ENCODE measurements at places on chromosomes 4 and X.

DNA sequence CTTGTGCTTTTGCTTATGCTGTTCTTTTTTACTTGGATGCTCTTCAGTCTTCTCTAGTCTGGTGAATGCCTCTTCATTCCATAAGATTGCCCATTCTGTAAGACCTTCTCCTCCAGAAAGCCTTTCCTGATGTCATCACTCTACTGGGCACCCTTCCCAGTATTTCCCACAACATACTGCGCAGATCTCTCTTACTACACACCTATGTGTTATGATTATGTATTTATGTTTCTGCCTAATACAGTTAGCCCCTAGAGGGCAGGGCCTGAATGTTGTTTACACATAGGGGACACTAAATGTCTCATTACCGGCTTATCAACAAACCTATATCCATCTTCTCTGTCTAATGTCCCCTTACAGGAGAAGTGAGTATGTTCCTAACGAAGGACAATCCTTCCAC lies 21.1 kb downstream of the AIFM1 start:
- DNase-seq: no peak

- DNase-seq: peak; percentile 62
Measured at GRCh38 chrX:37746218-37746941, 33.5 kb upstream of the CYBB start.

- no peak for DNase-seq
Measured at GRCh38 chrX:109654516-109655109, 29.6 kb upstream of the KCNE5 start.

DNA sequence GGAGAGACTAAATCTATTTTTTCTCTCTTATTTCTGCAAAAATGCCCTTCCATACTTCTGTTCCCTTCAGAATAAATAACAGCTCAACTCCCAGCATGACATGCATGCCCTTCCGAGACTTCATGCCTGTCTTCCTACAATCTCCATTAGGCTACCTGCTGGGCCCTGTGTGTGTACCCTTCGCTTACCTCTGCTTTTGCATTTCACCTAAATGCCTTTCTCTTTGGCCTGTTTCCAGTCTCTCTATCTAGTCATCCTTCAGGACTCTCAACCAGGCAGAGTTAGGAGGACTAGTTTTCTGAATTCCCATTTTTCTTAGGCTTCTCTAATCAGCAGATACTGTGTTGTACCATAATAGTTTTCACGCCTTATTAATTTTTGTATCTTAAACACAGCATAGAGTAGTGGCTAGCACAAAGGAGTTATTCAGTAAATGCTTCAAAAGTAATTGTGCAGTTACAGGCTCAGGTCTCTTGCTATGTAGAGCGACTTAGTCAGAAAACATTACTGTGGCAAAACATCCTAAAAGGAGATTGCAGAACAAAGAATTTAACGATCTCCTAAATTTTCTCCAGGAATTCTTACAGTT lies 20.5 kb downstream of the SEPTIN11 start:
- no peak for DNase-seq

GRCh38 chr4:24244663-24245490 lies 339.5 kb downstream of the DHX15 start:
- DNase-seq: no peak

GRCh38 chr4:32207456-32207855 lies 1487.3 kb downstream of the PCDH7 start:
- no peak for DNase-seq

DNA sequence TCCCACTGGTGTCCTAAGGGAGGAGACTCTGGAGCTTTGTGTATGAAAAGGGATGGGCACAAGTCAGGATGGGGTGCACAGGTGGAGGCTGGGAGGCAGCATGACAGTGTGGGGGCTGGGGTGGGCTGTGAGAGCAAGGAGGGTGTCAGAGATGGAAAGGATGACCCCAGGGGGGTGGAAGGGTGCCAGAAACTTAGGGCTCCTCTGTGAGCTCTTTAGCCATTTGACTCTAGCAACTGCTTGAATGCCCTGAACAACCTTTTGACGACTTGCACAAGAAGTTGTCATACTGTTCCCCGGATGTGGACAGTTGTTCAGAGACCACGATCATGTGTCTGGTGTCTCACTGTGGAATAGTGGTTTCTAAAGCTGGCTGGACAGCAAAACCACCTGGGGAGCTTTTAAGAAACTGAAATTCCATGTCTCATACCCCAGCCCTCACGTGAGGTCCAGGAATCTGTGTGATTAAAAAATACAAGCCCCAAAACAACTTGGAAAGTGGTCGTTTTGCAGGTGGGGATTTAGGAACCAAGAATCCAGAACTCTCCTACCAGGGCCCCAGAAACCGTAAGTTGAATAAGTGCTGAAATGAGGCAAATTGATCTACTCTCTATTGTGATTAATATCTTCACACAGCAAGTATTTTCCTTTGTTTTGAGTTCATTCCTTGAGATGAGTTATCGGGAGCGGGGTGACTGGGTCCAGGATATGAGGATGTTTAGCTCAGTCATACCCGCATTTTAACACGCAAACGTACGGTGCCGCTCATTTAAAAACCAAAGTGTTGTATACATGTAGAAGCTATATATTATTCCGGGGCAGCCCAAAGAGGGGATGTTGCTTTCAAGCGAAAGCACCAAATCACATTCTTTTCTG lies 3.4 kb downstream of the RHOH start:
- peak; percentile 95 for DNase-seq

DNA sequence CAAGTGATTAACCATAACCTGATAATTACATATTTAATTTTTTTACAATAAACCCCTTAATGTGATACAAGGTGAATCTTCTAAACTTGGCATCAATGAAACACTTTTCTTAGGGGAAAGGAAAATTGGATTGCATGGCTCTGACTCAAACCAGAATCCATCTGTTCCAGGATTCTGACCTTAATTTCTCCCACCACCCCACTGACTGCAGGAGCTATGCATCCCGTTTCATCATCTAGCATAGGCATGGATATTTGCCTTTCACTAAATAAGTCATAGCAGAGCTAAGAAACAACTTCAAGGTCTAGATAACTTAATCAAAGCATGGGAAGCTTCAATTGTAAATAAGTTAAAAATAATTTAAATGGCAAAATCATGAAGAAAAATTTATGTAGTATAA lies 156.3 kb downstream of the BTC start:
- no peak for DNase-seq

GRCh38 chr4:73438582-73439215 lies 2.7 kb downstream of the AFP start:
- DNase-seq: no peak

GRCh38 chr4:14131335-14131734 lies 503.8 kb upstream of the BOD1L1 start:
- no peak for DNase-seq

DNA sequence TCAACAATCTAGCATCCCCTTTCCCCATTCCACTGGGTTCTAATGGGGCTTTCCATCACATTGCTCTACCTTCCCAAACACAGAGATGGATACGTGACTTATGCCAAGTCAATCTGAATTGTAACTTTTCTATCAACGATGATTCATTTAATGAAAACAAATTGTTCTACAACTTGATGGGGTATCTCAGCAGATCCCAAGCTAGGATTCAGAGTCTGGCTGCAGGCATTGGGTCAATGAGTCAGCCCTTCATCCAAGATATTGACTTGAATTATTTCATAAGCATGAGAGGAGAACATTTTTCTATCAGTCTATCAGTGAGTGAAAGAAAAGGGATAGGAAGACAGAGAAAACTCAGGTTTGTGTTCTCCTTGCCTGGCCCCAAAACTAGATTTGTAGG lies 15.0 kb upstream of the HPGDS start:
- no peak for DNase-seq

DNA sequence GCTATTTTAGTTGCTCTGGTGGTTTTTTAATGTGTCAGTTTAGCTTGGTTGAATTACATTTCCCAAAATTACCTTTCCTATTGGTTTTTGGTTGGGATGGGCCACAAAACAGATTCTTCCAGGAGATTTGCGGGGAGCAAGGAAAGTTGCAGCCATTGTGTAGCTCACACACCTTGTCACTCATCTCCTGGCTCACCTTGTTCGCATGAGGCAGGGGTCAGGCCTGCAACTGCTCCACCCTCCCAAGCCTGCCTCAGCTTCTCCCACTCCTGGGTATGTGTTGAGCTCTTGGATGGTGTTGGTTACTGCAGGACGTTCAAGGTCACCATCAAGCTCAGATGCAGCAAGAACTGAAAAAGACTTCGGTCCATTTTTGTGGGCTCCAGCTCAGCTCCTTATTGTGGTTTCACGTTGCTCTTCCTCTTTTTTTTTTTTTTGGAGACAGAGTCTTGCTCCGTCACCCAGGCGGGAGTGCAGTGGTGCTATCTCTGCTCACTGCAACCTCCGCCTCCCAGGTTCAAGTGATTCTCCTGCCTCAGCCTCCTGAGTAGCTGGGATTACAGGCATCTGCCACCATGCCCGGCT lies 95.6 kb upstream of the METTL14 start:
- DNase-seq: no peak

DNA sequence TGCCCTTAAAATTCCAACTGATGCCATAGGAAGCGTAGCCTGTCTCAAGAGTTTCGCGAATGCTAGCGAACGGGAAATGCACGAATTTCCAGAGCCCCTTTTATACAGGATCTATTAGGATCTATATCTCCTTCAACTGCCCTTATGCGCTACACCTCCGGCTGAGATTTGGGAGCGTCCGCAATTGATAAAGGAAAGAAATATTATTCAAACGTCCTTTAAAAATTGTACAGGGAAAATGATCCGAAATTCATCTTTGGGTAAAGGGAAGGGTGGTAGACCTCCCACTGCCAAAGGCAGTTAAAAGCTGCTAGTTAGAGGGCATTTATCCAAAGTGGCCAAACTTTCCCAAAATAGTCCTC lies 609 bp downstream of the NR3C2 start:
- no peak for DNase-seq

GRCh38 chr4:134787315-134787714 lies 585.7 kb upstream of the PABPC4L start:
- no peak for DNase-seq

GRCh38 chr4:183337833-183338232 lies 15.6 kb upstream of the CLDN24 start:
- DNase-seq: no peak

GRCh38 chrX:133646719-133647116 lies 231.4 kb upstream of the GPC4 start:
- DNase-seq: no peak

GRCh38 chrX:106912864-106913263 lies 7.3 kb upstream of the CLDN2 start:
- DNase-seq: no peak

GRCh38 chr4:110172972-110173371 lies 25.4 kb downstream of the ELOVL6 start:
- no peak for DNase-seq

DNA sequence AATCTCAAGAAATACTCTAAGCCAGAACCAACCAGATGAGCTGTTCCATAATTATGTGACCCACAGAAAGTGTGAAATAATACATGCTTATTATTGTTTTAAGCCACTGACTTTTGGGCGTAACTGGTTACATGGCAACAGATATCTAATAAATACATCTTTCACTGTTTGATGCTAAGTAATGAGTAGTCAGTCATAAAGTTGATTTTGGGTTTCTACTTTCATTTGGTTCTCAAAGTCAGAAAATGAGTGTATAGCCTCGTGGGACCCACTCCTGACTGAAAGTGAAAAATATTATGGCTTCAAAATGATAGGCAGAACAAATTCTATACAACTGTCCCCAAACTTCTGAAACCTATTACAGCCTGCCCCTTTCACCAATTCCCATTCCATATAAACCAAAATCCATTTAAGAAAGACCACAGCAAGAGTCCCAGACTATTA lies 88.0 kb upstream of the CBR4 start:
- peak; percentile 17 for DNase-seq

DNA sequence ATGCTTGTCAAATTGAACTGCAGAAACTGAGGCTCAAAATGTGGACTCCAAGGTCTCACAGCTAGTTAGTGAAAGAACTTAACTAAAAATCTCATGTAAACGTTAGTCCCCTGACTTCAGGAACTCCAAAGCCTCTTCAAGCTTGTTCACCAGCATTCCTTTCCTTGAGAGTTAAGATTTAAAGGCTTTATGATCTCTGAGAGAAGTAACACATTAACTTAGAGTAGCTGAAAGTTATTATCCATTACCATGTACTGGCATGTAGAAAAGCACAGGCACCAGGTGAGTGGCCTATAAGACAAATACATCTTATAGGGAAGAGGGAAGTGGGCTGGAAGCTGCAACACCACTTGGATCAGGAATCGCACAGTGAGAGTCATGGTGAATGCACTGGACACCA lies 15.3 kb downstream of the PARM1 start:
- DNase-seq: no peak

- DNase-seq: peak; percentile 65
Measured at GRCh38 chrX:49915361-49916222, 6.8 kb upstream of the CLCN5 start.

DNA sequence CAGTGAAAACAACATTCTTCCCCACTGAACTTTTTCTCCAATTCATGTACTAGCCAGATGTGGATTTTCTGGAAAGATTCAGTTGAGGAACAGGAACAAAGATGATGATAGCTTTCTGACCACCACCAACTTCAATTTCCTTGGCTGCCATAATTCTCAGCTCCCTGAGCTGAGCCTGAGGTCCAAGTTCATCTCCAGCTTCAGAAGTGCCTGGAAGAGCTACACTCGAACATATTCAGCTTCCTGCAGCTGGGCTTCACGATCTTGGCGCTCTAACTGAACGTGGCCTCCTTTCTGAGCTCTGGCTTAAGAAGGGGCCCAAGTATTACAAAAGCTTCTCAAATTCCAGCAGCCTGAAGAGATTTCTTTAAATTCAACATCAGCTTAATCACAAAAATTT lies 83.9 kb downstream of the QDPR start:
- DNase-seq: no peak

- no peak for DNase-seq
Measured at GRCh38 chr4:537436-538264, 38.4 kb downstream of the TMEM271 start.

GRCh38 chrX:332496-332860 lies 13.9 kb upstream of the GTPBP6 start:
- DNase-seq: no peak

DNA sequence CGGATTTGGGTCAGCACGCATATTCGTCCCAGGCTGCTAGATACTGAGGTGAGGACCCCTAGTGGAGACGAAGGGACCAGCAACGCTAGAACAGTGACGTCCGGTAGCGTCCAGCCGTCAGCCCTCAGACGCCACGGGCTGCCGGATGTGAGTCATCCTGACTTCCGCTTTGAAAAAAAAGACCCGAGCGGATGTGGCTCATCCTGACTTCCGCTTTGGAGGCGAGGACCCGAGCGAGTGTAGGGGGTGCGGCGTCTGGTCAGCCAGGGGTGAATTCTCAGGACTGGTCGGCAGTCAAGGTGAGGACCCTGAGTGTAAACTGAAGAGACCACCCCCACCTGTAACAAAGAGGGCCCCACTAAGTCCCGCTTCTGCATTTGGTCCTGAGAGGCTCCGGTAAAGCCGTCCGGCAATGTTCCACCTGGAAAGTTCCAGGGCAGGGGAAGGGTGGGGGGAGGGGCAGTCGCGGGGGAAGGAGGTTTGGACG lies at the start of gene MAGEB2:
MAGEB2 (plus strand) TSS at position 207 of the 487 bp plus-strand sequence. CDS start 3,018 bp downstream, outside the sequence.
- peak; percentile 4 for DNase-seq

DNA sequence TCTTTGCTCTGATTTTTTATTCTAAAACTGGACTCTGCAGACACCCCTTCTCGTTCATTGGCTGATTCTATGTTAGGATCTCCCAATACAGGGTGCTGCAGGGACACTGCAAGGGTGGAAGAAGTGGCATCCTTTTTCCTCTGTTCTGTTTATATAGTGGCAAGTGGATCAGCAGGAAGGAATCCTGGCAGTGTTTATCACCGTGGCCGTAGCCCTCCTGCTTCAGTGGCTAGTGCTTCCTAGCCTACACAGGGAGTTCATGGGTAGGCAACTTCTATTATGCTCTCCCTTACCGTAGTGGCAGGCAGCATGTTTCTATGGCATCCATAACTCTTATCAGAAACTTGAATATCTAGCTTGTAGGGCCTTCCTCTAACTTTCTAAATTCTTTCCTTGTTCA lies 6.4 kb upstream of the AP1AR start:
- DNase-seq: no peak

- peak; percentile 22 for DNase-seq
Measured at GRCh38 chr4:103150677-103151076, 47.5 kb downstream of the CENPE start.
